ENCODE measurements at places on chromosomes 2 and 18.

GRCh38 chr2:222805591-222806304 lies 55.1 kb upstream of the ACSL3 start:
- no peak for DNase-seq

- DNase-seq = no peak
Observed at GRCh38 chr2:74708883-74709282, 54.8 kb downstream of the SEMA4F start.

- DNase-seq = no peak
Observed at GRCh38 chr2:118939994-118940393, 2.0 kb upstream of the MARCO start.

- DNase-seq = no peak
Observed at GRCh38 chr2:170310876-170311502, 133.0 kb downstream of the MYO3B start.

DNA sequence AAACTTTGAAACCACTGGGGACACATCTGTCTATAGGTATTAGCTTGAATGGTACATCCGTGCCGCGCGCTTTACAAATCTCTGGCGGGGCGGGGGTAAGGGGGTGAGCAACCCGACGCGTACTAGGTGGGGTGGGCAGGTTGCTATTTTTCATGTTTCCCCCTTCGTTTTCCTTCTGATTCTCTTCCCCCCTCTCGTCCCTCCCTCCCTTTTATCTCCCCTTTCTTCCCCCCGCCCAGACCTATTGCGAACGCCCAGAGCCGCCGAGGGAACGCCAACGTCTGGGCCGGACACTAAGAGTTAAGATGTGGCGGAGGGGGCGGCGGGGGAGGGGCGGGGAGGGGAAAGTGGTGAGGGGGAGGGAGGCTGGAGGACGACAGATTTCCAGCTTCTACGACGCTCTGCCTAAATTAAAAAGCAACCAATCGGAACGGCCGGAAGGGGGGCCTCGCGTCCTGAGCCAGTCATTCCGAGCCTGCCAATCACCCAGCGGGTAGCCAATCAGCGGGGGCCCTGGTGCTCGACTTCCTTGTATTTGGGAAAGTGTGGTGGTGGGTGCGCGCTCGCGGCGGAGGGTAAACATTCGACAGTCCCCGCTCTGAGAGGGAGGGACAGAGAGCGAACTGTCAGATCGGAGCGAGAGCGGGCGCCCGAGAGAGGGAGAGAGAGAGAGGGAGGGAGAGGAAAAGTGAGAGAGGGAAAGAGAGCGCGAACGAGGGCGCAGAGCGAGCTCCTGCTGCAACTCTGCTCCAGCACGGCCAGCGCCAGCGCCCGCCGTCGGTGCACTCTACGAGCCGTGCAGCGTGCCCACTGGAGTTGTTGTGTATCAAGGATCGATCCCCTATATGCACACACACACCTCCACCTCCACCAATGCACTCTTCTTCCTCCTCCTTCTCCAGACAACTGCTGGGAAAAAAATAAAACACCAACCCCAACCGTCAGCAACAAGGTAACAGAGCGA lies at the start of gene POU3F3:
Gene POU3F3, plus strand, starts transcription at position 582 of the 964 bp plus-strand sequence. CDS start 1,396 bp downstream, outside the sequence.
- DNase-seq = peak; percentile 71

GRCh38 chr2:203824057-203824456 lies 43.5 kb upstream of the CTLA4 start:
- peak; percentile 70 for DNase-seq

Measured in stimulated activated CD4-positive, alpha-beta T cell treated with anti-CD3 and anti-CD28 coated beads, Interleukin-15, amount 100 ng/mL, for 24 hours (primary cell).